NCI-H524 (cell line): ENCODE measurements at places on chromosomes 5 and 9.

- no peak for DNase-seq
Measured at GRCh38 chr5:14829396-14829795, 42.2 kb downstream of the ANKH start.

DNA sequence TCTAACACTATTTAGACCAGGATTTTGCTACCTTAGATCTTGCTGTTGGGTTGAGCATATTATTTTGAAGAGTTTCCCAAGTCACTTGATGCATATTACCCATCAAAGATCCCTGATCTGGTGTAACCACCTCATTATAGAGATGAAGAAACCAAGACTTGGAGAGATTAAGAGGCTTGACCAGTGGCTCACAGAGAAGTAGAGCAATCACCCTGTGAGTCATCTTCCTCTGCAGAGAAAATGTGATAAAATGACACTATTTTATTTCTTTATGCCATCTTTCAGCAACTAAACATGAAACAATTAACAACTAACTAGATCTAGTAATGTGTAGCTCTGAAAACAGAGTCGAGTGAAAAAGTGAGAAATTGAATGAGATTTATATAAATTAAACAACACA lies 76.1 kb downstream of the KIF4B start:
- DNase-seq: no peak

DNA sequence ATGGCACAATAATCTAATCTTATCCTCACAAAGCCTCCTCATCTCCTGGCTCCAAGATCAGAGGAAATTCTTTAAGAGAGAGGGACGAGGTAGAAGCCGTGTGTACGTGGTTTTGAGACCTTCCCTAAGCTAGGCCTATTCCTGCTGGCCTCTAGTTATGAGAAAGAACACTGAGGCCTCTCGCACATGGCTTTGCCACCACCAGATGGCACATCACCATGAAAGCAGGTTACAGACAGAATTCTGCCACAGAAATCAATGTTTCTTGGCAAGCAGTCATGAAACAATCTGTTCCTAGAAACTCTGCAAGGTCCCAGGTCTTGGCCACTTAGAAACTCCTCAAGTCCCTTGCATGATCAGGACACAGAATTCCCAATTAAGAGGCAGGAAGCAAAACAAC lies 268.2 kb upstream of the TAS2R1 start:
- DNase-seq: peak; percentile 88

DNA sequence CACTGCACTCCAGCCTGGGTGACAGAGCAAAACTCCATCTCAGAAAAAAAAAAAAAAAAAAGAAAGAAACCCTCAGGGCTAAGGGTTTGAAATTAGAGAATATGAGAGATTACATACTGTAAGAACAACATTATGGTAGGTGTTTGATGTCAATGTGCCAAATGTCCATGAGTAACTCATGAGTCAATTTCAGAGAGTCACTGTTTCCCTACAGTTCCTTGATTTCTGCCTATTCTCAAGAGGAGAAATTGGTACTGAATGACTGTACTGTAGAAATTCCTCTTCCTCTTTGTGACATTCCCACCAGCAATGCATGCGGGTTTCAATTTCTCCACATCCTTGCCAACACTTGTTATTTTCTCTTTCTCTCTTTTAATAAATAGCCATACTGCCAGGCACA lies 35.2 kb downstream of the MARVELD2 start:
- DNase-seq: no peak

DNA sequence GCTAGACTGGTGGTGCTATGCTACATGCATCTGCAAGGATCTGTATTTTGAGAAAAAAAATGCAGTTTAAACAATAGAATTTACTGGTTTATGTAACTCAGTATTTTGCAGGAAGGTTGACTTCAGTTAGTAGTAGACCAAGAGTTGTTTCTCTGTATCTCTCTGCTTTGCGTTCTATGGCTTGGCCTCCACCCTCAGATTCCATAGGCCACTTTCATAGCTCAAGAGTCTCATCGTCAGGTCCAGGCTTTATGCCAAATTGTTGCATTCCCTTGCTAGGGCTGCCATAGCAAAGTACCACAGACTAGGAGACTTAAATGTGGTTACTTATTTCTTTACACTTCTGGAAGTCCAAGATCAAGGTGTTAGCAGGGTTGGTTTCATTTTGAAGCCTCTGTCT lies 48.1 kb upstream of the RORB start:
- DNase-seq: no peak

GRCh38 chr9:107389617-107390071 lies 99.9 kb downstream of the KLF4 start:
- DNase-seq: no peak

DNA sequence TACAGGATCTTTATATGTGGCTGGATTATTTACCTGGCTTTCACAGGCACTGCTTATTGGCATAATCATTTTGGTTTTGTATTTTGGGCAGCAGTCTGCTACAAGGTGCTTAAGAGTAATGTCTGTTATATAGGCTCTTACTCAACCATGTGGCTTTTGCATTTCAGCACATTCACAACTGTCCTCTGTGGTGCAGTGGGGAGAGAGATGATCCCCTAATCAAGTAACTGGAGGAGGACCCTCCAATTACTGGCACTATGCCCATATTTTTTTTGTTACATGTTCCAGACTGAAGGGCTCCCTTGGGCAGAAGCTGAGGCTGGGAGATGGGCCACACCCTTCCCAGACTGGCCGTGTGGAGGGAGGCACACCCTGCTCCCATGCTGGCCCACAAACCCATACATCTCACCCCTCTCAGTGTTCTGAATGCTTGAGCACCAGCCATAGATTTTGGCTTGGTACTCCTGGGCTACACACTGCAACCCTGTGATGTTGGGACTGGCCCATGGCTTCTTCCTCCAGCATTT lies 173.5 kb downstream of the FAM174A start:
- no peak for DNase-seq

DNA sequence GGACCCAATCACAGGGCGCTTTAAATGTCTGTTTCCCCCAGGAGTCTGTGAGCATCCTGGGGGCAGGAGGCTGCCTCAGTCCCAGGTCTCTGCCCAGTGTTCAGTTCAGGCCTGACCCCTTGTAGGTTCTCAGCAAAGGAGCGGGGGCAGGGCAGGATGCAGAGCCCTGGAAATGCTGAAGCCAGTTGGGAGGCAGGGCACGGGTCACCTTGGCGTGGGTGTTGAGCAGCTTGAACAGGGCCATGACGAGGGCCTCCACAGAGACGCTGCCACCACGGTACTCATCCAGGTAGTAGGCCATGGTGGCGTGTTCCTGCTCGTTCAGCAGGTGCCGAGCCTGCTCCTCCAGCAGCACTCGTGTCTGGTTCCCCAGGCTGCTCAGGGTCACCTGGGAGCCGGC lies 36.3 kb upstream of the AKNA start:
- no peak for DNase-seq

GRCh38 chr9:129270903-129271431 lies 92.9 kb upstream of the IER5L start:
- DNase-seq: no peak

DNA sequence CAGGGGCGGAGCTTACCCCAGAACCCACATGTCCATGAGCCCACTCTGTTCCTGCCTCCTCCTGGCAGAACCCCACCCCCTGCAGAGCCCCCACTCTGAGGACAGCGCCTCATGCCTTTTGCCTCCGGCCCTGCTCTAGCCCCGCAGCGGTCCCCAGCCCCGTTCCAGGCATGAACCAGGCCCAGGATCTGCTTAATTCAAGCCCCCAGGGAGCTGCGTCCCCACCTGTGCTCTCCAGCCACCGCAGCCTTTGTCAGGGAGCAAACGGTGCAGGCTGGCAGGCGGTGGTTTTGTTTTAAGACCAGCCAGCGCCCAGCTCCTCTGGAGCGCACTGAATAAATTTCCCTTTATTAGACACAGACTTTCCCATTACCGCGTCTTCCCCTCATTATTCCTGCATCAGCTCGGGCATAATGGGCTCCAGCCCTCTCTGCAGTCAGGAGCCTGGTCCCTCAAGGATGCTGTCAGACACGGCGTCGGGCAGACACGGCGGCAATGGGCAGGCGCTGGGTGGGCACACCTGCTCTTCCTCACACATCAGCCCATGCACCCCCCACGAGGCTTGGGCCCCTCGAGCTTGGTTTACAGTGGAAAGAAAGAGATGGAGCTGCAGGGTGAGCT lies 137.6 kb downstream of the OLFM1 start:
- DNase-seq: peak; percentile 92

DNA sequence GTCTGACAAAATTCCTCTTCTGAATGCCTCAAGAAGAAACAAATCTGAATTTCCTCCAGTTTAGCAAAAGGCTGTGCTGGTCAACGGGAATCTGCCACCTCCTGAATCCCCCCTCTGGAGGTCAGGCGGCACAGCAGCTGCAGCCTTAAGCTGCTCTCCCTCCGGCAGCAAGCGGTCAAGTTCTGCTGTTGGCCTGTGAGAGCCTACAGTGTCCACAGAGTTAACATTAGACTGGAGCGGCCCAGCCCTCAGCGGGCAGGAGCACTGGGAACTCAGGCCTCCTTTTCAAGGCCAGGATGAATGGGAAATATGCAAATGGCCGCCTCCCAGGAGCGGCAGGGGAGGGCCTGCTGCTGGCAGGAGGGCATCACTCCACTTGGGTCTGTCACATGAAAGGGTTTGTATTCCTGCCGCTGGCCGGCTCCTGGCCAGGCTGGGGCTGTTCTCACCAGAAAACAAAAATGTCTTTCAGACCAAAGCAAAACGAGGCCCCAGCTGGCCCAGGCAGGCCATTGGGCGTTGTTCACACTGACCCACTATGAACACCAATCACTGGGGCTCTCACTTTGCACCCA lies 8.2 kb downstream of the ACSL6 start:
- no peak for DNase-seq

GRCh38 chr9:110249603-110250002 lies 6.7 kb downstream of the TXN start:
- no peak for DNase-seq

GRCh38 chr9:127093319-127094020 lies 29.0 kb downstream of the ANGPTL2 start:
- DNase-seq: no peak

DNA sequence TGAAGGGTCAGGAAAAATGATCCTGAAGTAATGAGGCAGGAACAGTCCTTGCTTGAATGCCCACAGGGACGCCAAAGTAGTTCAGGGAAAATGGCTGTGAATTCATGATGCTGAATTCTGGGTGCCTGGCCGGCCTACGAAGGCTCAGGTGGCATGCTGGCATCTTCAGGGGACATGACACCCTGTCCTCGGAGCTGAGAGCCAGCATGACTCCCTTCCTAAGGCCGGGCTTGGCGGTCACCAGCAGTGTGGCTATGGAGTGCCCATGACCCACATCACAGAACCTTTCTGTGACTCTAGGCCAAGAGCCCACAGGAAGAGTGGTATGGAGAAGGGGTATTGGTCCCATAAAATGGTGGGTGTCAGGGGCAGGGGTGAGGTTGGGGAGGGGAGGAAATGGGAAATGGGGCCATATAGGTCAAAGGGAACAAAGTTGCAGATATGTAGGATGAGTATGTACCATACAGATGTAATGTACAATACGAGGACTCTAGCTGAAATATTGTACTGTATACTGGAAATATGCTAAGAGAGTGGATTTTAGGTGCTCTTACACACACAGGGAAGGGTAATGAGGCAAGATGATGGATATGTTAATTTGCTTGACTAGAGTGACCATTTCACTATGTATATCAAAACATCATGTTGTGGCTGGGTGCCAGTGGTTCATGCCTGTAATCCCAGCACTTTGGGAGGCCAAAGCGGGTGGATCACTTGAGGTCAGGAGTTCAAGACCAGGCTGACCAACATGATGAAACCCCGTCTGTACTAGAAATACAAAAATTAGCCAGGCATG lies 202.8 kb upstream of the KLF9 start:
- no peak for DNase-seq

- no peak for DNase-seq
Measured at GRCh38 chr5:54872810-54873209, 112.6 kb downstream of the ESM1 start.

DNA sequence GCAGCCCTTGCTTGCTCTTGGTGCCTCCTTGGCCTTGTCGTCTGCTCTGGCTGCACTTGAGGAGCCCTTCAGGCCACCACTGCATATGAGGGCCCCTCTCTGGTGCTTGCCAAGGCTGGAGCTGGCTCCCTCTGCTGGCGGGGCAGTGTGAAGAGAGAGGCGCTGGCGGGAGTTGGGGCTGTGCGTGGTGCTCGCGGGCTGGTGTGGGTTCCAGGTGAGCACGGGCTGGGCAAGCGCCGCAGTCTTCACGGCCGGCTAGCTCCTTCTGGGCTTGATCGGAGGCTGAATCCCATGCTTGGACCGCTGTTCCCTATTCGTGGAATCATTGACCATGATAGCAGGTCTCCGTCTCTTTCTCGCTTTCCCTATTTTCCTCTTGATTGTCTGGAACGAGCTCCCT lies 56.5 kb downstream of the XRCC4 start:
- no peak for DNase-seq

- DNase-seq: no peak
Measured at GRCh38 chr5:133742431-133742988, 130.2 kb upstream of the FSTL4 start.

DNA sequence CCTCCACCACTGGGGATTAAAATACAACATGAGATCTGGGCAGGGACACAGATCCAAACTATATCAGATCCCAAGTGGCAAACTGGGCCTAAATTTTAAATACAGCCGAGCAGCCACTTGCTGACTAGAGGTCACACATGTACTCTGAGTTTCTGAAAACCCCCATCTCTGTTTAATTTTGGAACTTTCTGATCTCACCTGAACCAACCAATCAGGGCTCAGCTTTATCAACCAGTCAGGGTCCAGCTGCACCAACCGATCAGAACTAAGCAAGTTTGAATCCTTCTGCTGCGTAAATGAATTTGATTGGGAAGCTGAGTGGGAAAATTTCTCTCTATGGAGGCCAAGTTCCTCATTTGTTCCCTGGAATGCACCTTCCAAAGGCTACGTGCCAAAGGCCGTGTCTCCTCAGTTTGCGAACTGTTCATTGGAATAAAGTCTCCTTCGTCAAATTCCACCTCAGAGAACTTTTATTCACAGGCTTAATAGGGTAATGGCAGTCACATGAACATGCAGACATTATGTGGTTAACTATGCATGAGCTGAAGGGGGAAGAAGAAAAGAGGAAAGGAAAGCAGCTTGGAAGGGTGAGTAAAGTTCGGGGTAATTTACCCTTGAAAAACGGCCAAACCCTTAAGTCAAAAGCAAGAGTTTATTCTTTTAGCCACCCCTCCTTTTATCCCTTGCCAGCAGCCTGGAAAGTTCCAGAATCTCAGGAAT lies 3.7 kb downstream of the CD180 start:
- DNase-seq: no peak

DNA sequence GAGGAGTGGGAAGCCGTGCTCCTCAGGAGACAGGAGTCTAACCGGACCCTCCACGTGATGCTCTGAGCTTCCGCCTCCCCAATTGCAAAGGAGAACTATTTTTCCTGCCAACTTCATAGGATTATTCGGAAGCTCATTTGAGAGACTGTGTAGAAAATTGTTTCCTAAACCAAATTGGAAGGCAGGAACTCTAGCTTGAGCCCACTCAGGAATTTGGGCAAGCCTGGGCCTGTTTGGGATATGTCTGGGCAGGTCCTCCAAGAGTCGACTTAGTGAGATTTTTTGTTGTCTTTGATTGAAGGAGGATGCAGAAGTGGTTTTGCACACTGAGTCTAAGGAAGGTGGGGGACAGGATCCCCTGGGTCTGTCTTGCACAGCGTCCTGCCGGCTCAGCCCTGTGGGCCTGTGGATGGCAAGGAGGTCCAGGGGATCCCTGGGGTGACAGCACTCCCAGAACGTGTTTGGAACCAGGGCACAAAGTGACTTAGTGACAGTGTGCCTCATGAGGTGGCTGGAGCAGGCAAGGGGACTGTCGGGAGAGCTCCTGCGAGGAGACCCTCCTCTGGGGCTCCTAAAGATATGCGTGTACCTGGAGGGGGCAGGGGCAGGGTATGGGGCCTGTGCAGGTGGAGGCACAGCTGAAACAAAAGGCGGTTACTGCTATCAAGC lies 283.3 kb downstream of the NSG2 start:
- no peak for DNase-seq

GRCh38 chr9:94900222-94901018 lies 173.9 kb downstream of the AOPEP start:
- DNase-seq: no peak
